ENCODE measurements at places on chromosomes 7 and 10.

DNA sequence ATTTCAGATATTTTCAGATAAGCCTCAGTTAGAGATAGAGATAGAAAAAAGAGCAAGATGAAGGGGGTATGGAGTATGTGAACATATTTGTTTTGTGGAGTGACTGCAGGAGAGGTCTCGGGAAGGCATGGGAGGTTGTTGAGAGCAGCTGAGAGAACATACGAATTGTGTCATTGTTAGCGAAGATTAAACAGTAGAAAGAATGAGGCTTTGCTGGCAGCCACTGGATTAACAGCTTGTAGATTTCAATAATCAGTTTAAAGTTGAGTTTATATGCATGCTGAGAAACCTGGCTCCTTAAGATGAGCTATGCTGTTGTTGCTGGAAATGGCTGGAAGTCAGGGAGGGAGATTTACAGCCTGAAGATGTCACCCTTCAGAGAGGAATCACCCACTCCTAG lies 100.9 kb upstream of the SORCS3 start:
- no peak for DNase-seq

- DNase-seq = no peak
These were observed 68.4 kb upstream of the SRRM3 start for GRCh38 chr7:76133164-76133775.

DNA sequence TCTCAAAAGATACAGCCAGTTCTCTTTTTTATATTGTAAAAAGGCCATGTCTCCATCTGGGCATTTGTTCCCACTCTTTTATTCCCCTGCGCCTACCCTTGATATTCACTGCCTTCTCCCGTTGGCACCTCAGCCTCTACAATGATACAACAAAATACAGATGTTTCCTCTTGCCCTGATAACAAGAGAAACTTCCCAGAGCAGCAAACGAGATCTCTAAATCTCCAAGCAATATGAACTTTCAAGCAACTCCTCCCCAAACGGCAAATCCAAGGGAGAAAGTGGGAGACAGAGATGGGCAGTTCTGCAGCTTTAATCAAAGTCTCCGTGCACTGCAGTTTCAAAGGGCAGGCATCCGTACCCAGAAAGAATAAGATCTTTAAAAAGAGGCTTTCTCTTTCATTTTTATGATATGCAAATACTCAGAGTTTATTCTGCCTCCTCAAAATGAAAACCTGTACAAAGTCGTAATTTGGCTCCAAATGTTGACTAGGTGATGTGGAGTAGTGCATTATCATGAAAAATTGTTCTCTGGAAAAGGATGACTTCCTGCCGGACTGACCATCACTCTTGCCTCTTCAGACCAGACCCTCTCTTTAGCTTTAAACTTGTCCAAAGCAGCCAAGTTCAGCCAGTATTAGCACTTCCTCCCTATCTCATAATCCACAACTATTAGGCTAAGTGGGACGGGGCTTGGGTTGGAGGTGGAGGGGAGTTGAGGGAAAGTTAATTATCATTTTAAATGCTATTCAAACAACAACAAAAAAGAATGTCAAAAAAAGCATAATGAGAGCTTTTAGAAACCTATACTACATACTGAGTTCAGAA lies 682 bp downstream of the HGF start:
- DNase-seq = no peak

DNA sequence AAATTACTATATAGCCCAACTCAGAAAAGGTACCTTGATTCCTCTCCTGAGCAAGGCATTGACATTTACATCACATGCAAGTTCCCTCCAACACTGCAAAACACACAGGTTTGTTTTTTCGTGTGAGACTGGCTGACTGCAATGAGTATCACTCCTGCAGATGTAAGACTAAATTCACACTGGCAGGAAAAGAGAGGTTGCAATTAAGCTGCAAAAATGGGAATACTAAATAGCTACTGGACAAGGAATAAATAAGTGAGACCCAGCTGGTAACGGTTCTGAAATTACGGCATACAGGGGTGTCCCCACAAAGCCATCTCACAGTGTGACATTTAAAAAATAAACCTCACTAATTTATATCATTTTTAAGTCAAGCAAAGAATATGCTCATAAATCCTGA lies 97.3 kb downstream of the PIP4K2A start:
- DNase-seq = no peak

DNA sequence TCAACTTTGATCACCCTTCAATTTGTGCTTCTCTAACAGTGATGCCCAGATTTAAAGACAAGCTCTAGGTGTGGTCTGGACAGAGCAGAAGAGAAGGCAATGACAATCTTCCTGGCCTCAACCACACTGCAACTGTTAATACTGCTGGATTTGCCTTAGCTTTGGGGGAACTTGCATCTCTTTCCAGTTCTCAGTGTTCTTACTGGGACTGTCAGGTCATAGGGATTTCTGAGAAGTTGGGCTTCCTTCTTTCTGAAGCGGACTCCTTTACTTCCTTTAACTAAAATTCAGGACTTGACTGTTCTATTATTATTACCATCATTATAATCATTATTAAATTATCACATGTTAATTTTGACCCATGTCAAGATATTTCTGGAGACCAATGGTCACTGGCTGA lies 80.8 kb downstream of the OSBPL3 start:
- no peak for DNase-seq

GRCh38 chr10:75980419-75981002 lies 549.1 kb downstream of the LRMDA start:
- DNase-seq = no peak

DNA sequence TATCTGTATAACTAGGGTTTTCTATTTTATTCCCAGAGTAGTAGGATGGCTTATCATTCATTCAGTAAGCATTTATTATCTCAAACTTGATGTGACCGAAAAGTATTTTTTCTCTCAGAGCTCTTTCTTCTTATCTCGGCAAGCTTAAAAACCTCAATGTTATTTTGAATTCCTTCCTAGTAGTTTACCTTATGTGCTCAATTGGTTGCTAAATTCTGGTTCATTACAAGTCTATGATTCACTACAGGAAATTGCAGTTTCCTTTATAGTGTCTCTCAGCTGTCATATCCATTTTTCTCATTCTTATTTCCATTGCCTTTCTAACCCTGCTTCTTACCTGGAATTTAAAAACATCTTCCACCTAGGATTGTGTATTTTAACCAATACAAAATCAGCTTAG lies 12.6 kb upstream of the ICA1 start:
- DNase-seq = no peak

DNA sequence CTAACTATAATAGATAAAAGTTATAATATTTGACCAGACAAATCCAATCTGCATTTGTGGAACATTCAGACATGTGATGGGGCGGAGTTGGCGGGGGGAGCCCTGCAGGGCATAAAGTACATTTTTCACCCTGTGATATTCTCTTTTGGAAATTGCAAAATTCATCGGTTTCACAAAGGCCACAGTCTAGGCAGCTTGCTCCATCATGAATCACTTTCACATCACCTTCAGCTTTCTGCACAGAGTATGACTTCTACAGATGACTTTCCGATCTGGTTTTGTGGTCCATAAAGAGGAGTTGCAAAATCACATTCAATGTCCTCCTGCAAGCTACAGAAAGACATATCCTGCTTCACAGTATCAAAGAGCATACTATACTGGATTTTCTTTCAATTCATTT lies 51.4 kb upstream of the APBB1IP start:
- DNase-seq = no peak

DNA sequence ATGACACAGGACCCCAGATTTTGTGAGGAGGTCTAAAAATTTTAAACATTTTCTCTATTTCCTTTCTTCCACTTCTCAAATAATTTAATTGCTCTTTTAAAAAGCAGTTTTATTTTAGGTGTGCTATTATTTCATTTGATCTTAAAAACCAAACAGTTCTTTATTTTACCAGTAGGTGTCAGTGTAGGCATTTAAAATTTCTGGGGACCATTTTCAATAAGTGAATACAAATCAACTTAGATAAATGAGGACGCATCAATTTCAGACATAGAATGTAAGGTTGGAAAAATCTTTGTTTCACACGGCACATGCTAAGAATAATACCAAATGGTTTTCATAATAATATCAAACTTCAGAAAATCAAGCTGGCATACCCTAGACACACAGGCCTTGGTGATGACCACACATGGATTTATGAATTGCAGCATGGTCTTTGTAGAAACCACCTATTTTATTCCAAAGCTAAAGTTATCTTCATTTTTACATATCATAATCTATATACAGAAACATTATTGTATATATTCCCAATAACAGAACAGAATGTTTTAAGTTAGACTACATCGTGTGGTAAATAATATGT lies 127.6 kb upstream of the SLC26A5 start:
- no peak for DNase-seq

GRCh38 chr7:467856-468545 lies 51.6 kb downstream of the PDGFA start:
- no peak for DNase-seq

DNA sequence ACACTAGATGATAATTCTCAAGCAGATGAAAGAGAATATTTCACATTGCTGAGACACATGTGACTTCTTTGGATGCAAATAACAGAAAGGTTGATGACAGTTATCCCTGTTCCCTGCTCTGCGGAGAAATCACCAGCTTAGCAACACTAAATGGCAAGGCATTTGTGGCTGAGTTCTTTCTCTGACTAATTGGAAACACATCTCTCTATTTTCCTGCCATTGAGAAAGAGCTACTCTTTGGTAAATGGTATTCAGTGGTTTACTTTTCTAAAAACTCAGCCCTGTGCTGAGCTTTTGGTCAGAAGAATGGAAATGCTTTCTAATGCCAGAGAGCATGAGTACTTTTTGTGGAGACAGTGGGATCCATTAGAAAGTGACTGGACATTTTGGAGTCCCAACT lies 771.4 kb downstream of the LRMDA start:
- no peak for DNase-seq

DNA sequence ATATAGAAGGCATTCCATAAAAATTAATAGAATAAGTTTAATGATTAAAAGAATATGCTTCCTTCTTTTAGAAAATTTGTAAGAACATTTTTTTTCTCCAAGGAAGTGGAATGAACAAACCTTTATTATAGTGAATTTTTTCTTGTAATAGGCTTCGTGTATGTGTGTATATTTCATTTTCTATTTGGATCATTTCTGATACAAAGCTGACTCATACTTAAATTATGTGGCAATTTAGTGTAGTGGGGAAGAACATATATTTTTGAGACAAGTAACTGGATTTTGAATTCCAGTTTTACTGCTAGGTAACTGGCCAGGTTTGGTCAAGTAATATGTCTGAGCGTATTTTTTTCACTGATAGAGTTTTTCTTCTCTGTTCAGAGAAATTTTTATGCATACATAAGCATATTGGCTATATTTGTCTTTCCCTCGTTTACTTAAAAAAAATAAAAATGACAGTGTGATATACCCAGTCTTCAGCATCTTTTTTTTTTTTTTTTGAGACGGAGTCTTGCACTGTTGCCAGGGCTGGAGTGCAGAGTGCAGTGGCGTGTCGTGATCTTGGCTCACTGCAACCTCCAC lies 50.8 kb downstream of the CDK13 start:
- DNase-seq = no peak

GRCh38 chr10:124044143-124044862 lies 49.1 kb downstream of the CHST15 start:
- no peak for DNase-seq

DNA sequence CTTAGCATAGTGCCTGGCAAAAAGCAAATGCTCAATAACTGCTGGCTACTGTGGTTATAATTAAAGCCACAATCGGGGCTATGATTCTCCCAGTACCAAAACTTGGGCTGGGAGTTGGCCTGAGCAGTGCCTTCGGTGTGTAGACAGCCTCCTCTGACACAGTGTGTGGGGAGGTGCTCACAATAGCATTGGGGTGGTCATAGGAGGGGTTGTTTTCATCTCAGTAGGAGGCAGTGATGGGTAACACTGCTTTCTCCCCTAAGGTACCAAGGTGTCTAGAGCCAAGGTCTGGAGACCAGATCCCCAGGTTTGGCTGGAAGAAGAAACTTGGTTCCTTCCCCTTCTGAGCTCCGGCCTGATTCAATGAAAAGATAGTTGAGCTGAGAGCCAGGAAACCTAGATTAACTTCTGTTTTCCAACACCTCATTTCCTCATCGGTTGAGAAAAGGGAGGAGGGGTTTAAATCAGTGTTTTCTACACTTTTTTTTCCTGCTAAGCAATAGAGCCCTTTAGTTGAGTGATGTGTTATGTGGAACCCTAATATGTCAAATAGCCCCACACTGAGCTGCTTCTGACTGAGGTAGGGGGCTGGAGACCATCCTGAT lies 68.2 kb downstream of the LRMDA start:
- no peak for DNase-seq

DNA sequence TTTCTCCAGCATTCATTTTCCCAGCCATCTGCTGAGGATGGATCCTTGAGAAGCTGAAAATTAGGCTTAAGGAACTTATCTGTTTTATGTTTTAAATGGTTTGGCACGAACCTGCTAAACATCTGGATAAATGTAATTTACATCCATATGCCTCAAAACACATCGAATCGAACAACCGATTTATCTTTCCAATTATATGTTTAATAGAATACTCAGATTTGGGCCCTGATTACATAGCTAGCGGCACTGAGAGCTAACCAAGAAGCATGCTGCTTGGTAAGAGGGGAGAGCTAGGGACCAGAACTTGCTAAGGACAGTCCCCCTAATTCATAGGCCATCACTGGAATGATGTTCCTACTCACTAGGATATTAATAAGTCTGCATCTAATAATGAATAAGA lies 144.4 kb downstream of the BUB3 start:
- DNase-seq = no peak

DNA sequence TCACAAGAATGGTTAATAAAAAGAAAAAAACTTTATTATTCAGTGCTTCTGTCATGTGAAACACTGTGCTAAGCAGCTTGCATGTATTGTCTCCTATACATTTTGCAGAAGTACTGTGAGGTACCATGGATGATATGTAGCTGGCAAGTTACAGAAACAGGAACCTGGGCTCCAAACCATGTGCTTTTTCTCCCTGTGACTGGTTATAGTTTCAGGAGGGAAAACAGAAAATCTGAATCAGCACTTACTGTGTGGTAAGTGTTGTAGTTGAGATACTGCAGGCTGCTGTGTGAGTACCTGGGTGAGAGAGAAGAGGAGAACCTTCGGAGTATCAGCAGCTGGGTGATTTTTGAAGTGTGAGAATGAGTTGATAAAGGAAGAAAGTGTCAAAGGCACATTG lies 285.0 kb downstream of the SUGCT start:
- no peak for DNase-seq

- DNase-seq = no peak
These were observed 79.4 kb downstream of the FAM241B start for GRCh38 chr10:69709366-69709941.

GRCh38 chr10:30083934-30084333 lies 24.5 kb upstream of the JCAD start:
- no peak for DNase-seq

- no peak for DNase-seq
These were observed 1020.9 kb downstream of the GATA3 start for GRCh38 chr10:9075420-9075819.

All from forelimb muscle (tissue), 1 donor.